Stimulated activated CD4-positive, alpha-beta T cell treated with anti-CD3 and anti-CD28 coated beads, Interleukin-4, amount 100 ng/mL, for 4 hours (primary cell): ENCODE measurements at places on chromosomes 5 and 9.

- no peak for DNase-seq
These were observed 132.6 kb upstream of the TBCA start for GRCh38 chr5:77908787-77909186.

GRCh38 chr9:95073042-95073607 lies 244.4 kb downstream of the FANCC start:
- no peak for DNase-seq

GRCh38 chr5:14597080-14597479 lies 15.5 kb downstream of the OTULINL start:
- DNase-seq: no peak

DNA sequence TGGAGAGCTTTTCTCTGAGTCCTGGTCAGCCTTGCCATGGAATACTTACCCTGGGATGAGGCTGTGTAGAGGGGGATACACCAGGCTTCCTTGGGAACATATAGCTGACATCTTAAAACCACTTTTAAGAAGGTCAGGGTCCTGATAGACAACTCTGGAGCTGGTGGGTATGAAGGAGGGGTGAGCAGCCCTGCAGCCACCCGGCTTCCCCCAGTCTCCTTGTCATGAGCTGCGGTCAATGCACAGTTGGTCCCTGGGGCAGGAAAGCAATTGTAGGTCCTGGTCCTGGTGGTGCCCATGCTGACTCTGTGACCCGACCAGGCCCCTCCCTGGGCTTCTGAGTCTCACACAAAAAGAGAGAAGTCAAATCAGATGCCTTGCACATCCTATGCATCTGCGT lies 63.6 kb downstream of the MRPL36 start:
- DNase-seq: no peak

DNA sequence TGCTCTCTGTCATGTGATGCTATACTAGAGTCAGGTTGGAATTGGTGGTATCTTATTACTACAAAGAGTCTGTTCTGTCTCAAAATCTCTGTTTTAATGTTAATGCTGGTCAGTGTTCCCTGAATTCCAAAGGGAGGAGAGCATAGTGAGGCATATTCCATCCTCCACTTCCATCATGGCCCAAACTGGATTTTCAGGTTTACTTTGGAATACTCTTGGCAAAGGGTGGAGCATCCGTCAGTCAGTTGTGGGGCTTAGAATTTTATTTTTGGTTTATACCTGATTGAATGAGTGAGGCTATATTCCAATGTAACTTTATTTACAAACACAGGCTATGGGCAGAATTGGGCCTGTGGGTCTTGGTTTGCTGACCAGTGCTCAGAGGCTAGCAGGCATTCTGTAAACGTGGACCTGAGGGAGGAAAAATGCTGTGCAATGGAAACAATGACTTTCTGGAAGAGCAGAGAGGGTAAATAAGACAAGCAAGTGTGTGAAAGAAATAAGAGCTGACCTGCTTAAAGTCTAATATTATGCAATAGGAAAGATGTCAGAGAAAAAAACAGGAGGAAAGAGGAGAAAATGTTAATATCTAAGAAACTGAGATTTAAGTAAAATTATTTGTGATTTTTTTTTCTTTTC lies 106.2 kb upstream of the CLINT1 start:
- no peak for DNase-seq

- no peak for DNase-seq
These were observed 73.5 kb upstream of the TMEM215 start for GRCh38 chr9:32709871-32710270.

GRCh38 chr9:124839612-124840299 lies 13.5 kb upstream of the WDR38 start:
- no peak for DNase-seq

- no peak for DNase-seq
These were observed 7.3 kb upstream of the RANBP17 start for GRCh38 chr5:170854566-170854965.

- DNase-seq: no peak
These were observed 92.2 kb upstream of the SARDH start for GRCh38 chr9:133830310-133830709.

DNA sequence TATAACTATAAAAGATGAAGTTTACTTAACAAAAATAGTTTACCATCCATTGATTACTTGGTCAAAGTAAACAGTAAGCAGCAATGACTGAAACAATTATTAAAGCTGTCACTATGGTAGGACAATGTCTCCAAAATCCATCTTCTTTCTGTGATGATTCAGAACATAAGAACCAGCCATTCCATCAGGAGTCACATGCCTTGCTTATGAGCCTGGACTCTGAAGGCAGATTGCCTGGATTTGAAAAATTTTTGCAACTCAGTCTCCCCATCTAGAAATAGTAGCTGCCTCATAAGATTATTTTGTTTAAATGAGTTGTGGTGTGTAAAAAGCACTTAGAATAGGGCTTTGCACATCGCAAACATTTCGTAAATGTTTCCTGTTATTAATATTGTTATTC lies 136.2 kb downstream of the LIFR start:
- no peak for DNase-seq

- DNase-seq: no peak
These were observed 390.6 kb upstream of the C9orf72 start for GRCh38 chr9:27963836-27964235.

- DNase-seq: no peak
These were observed 395.1 kb downstream of the PLK2 start for GRCh38 chr5:58064801-58065200.

DNA sequence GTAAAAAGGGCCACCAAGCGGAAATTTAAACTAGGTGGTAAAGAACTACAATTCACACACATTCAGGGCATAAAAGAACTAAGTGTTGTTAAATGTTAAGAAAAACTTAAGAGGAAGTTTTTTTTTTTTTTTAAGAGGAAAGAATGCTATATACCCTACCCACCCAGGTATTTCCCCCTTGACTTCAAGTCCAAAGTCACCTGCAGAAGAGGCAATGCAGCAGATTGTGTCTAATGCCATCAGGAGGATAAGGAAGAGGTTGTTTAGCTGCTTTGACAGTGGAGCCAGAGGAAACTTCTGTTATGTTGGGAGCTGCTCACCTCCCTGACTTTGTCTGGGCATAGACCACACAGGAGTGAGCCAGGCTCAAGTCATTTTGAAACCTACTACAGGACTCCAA lies 69.2 kb downstream of the MPDZ start:
- no peak for DNase-seq

- peak; percentile 50 for DNase-seq
These were observed 578 bp upstream of the TNFAIP8 start for GRCh38 chr5:119355244-119355638.

- no peak for DNase-seq
These were observed 2064.1 kb downstream of the MAT2B start for GRCh38 chr5:165569551-165569950.

GRCh38 chr9:127611603-127611898 lies 526 bp upstream of the STXBP1 start:
- no peak for DNase-seq

GRCh38 chr5:139458580-139459407 lies 3.7 kb downstream of the ECSCR start:
- peak; percentile 81 for DNase-seq

GRCh38 chr5:110803467-110804326 lies 64.9 kb downstream of the SLC25A46 start:
- no peak for DNase-seq

GRCh38 chr9:134461426-134461982 lies 135.2 kb downstream of the RXRA start:
- no peak for DNase-seq

- DNase-seq: no peak
These were observed 98.9 kb downstream of the LIX1 start for GRCh38 chr5:97043511-97043910.

DNA sequence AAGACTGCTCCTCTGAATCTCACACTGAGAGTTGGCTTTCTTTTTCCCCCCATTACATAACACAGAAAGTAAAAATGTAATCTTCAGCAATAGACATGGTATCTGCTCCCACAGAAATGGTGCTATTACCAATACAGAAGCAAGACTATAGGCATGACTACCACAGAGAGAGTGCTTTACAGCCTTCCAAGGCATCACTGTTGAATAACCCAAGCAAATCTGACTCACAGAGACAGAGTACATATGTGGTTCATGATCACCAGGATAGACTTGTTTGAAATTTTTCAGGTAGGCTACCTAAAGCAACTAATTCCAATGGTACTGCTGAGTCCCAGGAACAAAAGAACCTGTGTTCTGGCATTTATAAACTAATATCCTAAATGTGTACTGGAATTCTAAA lies 1373.4 kb upstream of the C9orf72 start:
- no peak for DNase-seq

GRCh38 chr9:17480966-17481365 lies 97.9 kb upstream of the SH3GL2 start:
- DNase-seq: no peak

DNA sequence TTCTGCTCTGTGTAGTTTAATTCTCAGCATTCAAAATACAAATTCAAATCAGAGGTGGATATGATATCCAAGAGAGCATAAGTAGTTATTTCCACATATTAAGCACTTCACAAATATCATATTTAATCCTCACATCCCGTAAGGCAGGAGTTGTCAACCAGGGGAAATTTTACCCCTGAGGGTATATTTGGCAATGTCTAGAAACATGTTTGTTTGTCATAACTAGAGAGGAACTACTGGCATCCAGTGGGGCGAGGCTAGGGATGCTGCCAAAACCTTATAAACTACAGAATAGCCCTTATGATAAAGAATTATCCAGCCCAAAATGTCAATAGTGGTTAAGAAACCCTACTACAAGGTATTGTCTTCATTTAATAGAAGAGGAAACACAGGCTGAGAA lies 619.4 kb downstream of the SLCO4C1 start:
- no peak for DNase-seq

DNA sequence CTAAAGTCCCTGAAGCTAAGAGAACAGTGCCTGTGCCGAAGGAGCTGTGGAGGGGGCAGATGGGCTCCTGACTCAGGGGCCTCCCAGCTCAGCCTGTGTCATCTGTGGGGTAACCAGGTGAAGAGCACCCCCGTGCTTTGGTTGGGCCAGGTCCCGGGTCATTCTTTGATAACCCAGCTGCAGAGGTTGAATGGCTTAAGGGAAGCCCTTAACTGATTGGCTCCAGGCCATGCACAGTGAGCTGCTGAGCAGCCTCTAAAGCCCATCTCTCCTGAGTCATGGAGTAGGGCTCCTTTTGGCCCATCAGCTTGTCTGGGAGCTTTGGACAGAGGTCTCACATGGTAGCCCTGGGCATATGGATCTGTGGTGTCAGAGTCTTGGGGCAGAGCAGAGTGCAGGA lies 28.7 kb downstream of the COL27A1 start:
- no peak for DNase-seq

- peak; percentile 48 for DNase-seq
These were observed 12.8 kb upstream of the MTAP start for GRCh38 chr9:21789541-21790037.

DNA sequence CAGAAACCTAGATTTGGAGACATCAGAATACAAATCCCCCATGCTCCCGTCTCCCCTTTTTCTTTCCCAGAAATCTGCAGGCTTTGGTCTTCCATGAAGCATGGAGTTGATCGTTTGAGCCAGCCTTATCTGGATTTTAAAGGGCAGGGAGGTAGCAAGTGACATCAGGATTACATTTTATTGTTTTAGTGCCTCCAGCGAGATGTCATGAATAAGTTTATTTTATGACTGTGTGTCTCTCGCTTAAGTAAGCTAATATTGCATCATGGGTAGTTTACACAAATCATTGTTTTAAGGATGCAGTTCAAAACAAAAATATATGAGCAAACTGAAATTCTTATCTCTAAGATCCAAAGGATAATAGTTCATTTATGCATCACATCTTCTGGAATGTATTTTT lies 50.7 kb upstream of the TNFSF8 start:
- no peak for DNase-seq

GRCh38 chr9:124347968-124348358 lies 67.3 kb downstream of the PSMB7 start:
- no peak for DNase-seq

GRCh38 chr5:12357626-12358025 lies 453.4 kb upstream of the CTNND2 start:
- no peak for DNase-seq

DNA sequence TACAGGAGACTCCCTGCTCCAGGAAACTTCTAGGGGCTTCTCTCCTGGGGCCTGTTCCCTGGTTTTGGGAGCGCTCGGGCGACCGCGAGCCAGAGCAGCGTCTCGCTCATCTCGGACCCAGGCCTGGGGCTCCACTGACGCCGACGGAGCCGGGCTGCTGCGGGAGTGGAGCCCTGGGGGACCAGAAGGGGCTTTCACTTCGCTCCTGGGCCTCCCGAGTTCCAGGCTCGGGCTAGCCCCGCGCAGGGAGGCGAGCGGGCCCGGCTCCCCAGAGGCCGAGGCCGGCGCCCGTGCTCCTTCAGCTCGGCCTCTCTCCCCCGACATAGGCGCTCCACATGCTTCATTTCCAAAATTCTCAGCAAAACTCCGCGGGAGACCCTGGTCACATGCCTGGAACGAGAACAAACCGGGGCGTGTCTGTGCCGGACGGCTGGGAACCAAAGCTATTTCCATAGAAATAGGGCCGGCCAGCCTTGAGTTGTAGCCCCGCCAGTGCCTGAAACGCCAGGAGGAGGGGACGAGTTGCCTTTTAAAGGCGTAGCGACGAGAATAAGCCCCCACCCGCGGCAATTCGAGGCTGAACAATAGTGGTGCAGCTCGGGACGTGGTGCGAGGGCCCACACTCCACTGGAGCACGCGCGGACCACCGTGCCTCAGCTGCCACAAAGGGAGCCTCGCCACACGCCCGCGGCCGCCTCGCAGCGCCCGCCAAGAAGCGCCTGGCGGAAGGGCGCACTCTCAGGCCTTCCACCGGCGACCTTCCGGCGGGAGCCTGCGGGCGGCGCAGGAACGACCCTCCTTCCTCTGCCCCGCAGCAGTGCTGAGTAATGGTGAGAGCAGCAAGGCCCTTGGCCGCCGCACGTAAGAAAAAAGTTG lies 1.1 kb upstream of the G3BP1 start:
- no peak for DNase-seq

GRCh38 chr5:36796155-36796554 lies 80.4 kb upstream of the NIPBL start:
- DNase-seq: no peak

DNA sequence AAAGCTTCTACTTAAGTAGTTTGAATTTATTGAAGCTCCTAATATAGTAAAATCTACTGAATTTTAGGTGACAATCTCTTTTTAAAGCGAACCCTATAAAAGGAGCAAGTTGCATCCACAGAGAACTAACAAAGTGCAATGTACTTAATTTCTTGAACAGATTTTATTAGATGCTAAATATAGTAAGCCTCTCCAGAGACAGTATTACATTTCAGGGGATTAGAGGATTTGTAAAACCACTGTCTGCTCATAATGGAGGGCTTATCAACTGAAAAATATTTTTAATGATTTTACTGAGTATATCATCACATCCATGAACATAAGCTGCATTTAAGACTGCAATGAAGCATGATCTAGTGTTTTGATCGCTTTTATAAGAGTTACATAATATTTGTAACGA lies 230.0 kb upstream of the EFNA5 start:
- DNase-seq: no peak

DNA sequence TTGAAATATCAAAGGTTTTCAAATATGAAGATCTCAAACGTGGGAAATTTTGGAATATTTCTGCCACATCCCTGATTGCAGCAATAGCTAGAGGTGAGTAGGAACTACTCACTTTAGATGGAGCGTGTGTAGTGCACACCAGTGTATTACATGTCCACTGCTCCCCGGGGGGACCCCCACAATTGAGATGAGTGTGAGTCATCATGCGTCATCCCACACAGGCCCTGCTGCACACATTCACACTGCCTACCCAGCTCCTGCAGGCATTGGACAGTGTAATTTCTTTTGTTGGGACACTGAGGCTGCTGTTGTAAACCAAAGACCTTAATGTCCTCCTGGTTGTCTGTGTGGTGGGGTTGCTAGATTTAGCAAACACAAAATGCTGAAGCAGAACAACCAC lies 280.0 kb downstream of the GAS1 start:
- no peak for DNase-seq

- no peak for DNase-seq
These were observed 10.3 kb downstream of the FKBP15 start for GRCh38 chr9:113210815-113211214.
